ENCODE measurements at places on chromosomes 3 and 15. TPM values are rescaled to one million over a fixed set of nuclear protein-coding genes. Genes with fewer than 3 reads are reported as not detected.

GRCh38 chr15:72978223-72978622 is 74.0 kb upstream of the NEO1 start:
- H3K36me3 ChIP-seq = no peaks in the 10 kb centered on the region
- no peak overlapping the region for H3K27ac ChIP-seq
- DNase-seq = no peak
- H3K4me1 ChIP-seq = no peaks in the 10 kb centered on the region
- no peak overlapping the region for H3K4me3 ChIP-seq

- no peaks in the 10 kb centered on the region for H3K27me3 ChIP-seq
- H3K4me1 ChIP-seq = peaks cover 5% of the 10 kb centered on the region
- H3K27ac ChIP-seq = no peak overlapping the region
Measured at GRCh38 chr15:65936282-65936681, 67.0 kb downstream of the RAB11A start.

DNA sequence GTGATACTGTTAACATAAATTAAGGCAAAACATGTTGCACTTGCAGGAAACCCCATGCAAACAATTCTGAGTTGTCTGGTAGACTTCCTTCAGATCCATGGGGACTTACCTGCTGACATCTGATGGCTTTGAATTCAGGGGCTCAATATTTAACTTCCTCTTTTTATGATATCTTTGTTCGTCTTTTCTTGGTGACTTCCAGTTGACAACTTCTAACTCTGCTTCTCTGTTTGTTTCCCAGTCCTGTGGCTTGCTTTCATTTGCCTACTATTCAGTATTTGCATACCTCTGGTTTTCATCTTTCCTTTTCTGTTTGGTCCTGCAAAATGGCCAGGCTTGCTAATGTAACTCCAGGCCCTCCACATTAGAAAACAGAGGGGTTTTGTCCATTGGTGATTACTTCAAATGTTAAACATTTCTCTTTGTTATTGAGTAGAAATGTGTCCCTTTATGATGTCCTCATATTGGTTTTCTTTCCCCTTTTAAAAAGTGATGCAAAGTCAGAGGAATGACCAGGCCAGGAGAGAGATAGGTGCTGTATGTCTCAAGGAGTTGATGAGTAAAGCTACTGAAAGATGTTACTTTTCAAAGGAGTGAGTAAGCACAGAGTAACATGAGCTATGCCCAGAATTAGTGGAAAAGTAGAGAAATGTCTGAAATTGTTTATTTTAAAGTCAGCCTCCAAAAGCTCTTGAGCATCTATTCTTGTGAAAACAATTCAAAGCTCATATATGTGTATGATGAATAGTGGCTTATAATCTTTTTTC is 335.9 kb downstream of the LPP start:
- no peaks in the 10 kb centered on the region for H3K27me3 ChIP-seq
- H3K27ac ChIP-seq = no peak overlapping the region
- peaks cover 29% of the 10 kb centered on the region for H3K36me3 ChIP-seq
- H3K4me3 ChIP-seq = no peak overlapping the region
- H3K4me1 ChIP-seq = no peaks in the 10 kb centered on the region

FAM227B gene
- 6.1 TPM for total RNA-seq

C2CD4A gene
- total RNA-seq = 1.7 TPM

All from type B pancreatic cell (in vitro differentiated cells).